ENCODE measurements at places on chromosomes 1 and 21.

DNA sequence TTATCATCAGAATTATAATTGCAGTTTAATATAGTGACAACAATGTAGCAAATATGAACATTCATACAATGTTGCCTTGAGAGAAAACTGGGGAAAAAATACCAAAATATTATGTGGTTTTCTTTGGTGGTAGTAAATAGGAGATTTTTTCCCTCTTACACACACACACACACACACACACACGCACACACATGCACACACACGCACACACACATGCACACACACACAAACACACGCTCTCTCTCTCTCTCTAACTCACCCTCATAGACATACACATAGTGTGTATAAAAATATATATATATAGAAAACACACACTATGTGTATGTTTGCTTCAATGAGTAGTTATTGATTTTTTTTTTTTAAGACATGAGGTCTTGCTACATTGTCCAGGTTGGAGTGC, 211.6 kb downstream of the HHAT start:
- no peak for DNase-seq

- no peak for DNase-seq
These were observed 7.0 kb upstream of the HEYL start for GRCh38 chr1:39646232-39647081.

DNA sequence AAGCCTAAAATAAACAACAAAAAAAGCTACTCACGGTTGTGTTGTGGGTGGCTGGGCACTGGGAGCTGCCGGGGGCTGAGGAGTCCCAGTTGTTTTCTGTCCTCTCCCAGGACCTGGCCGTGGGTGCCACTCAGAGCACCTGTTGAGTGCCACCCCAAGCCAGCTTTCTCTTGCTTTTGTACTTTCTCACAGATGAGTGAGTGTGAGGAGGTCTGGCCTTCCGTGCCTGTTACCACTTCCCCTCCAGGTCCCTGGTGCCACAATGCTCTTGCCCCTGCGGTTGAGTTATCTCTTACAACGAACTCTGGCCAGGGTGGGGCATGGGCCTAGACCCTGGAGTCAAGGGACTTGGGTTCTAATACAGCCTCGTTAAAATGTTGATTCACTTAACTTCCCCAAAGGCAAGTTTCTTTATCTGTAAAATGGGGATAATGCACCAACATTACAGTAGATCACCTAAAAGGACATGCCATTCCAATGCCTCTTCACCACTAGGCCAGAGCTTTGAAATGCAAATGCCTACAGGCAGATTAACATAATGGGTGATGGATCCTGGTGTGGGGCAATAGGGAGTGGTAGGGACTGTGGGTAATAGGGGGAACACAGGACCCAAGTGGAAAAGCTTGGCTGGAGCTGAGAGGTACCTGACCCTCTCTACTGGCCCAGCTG, at the start of gene CNR2:
CNR2 (minus strand) TSS at position 151 of the 669 bp plus-strand sequence. CDS start 37,745 bp downstream, outside the sequence.
- no peak for DNase-seq

DNA sequence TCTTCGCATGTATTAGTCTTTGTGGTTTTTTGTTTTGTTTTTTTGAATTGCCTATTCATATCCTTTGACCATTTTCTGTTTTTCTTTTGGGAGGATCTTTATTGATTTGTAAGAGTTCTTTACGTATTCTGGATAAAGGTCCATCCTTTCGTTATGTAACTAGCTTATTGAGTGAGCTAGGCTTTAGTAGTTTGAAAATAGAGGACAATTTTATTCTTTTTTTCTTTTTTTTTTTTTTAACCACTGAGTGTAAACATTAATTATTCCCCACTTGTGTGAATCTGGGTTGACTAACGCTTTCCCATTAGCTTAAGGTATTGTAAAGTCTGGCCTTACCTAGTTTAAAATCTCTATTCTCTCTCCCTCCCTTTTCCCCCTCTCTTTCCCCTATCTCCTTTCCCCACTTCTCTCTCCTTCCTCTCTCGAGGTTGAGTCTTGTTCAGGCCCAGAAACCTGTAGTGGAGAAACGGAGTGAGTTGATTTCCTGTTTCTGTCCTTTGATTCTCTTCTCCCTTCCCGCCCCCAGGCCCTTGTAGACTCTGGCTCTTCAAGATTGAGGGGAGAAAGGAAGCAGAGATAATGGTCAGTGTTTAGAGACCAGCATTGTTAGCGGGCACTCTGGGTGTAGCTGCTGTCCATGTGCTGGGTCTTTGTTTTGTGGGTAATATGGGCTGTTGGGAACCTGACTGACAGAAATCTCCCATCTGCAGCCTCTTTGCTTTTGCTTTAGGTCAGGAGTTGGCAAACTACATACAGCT, 1.5 kb downstream of the MORC3 start:
- no peak for DNase-seq

- no peak for DNase-seq
These were observed 107.3 kb downstream of the CLEC20A start for GRCh38 chr1:178389441-178389840.

- no peak for DNase-seq
These were observed at the start of gene NCMAP for GRCh38 chr1:24555591-24556413. TSS of gene NCMAP (plus strand) at chr1:24556087. CDS start at chr1:24595431, 39,344 bp downstream.

DNA sequence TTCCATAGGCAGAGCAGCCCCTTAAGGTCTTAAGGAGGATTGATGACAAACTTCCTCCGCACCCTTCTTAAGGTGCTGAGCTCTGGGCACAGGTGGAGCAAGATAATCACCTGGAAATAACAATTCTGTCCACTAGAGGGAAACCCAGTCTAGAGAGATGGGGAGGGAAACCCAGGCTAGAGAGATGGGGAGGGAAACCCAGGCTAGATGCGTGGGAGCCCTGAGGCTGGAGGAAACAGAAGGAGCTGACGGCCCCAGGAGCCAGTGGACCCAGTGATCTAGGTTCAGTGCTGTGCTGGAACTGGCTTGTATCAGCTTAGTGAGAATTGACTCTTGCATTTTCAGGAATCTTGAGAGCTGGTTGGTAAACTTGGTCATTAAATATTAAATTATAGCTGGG, 17.8 kb upstream of the MYCL start:
- DNase-seq: no peak

DNA sequence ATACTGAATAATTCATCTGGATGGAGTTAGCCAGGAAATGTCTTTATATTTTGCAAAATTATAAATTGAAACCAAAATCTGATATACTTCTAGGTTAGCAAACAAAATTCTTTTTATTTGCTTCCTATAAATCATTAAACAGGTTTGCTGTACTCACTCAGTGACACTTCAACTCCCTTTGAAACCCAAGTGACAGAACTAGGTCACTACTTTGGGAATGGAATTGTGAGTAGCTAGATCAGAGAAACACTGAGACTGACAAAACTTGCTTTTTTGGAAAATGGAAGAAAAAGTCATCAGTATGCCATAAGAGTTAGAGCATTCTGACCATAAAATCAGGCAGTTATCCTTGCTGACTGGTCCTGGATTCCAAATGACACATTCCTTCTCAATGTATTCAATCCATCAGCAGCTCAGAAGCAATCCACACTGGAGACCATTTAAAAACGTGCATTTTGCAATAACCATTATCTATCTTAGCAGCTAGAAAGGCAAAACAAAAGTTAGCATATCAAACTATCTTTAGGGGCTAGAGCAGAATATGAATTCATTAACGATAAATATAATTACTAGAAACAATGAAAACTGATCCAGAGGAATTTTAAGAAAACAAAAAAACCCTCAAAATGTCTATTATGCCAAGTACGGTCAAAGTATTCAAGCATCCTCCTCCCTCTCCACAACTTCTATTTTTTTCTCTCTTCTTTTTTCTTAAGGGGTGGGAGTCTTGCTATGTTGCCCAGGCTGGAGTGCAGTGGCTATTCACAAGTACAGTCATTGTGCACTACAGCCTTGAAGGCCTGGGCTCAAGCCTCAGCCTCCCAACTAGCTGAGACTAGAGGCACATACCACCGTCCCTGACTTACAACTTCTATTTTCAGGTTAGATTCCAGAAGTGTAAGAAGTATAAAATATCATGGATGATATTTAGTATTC, 60.1 kb downstream of the HNRNPR start:
- DNase-seq: no peak

DNA sequence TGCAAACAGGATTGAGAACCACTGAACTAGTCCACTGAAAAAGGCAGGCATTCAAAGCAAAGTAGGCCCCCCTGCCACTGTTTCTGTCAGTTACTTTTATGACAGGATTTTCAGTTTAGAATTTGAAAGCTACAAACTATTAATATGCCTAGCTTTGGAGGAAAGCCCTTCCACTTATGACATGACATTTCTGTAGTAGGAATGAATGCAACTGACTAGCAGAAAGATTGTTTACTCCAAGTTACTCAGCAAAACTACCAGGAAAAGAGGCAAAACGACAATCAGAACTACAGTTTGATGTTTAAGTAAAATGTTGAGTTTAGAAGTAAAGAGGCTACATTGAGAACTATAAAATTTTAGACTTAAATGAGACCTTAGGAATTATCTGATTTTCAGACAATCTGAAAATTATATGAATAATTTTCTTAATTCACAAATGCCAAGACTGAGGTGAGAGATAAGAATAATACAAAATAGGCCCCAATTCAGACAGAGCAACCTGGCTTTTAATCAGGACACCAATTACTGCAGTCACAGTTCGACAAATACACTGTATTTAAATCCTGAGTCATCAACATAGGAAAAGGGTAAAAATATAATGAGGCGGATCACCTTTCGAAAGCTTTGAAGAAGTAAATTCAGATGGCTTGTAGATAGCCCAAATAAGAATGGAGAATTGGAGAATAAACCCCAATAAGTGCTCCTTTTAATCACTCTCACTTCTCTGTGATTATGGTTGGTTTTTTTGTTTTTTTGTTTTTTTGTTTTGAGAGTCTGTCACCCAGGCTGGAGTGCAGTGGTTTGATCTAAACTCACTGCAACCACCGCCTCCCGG, 2.2 kb downstream of the PRKAB2 start:
- no peak for DNase-seq

DNA sequence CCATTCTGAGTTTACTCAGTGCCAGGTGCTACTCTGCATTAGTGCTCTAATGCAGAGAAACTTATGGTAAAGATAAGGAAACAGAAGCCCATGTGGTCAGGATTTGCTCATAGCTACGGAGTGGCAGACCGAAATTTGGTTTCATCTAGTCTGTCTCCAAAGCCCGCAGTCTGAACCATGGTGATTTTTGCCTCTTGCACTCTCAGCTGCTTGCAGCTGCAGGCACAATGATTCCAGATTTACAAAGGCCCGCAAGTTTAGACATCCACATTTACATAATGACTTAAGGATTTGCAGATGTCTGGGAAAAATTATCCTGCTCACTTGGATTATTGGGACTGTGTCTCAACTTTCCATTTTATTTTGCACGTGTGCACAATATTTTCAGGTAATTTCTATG, 161.3 kb upstream of the KCNJ6 start:
- DNase-seq: no peak

DNA sequence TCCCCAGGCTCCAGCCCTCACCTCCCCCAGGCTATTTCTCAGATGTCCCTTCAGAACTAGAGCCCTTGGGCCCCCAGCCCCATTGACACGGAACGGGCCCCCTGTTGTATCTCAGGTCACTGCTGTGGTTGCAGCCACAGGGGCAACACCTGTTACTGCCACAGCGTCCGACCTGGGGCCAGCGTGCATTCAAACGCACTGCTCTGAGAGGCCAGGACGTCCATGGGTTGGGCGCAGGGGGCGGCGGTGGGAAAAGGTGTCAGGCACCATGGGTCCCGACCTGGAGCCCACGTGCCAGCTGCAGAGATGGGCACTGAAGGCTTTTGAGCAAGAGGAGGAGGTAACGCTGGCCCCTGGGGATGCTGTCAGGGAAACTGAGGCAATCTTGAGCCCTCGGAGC, 13.3 kb downstream of the FAAP20 start:
- no peak for DNase-seq

- DNase-seq: no peak
These were observed 313.1 kb downstream of the TGFB2 start for GRCh38 chr1:218658269-218658668.

DNA sequence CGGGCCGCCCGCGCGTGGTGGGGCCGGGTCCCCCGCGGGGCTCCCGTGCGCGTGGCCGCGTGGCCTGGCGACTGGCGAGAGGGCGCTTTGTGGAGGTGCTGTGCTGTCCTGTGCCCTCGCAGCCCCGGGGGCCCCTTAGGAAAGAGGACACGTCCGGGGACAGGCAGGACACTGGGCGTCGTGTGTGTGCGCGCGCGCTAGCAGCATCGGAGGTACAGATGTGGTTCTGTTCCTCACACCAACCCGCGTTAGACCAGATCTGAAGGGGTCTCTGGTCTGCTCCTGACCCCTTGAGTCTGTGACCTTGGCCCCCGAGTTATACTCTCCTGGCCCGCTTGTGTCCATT, 489 bp downstream of the ACTN2 start:
- no peak for DNase-seq

DNA sequence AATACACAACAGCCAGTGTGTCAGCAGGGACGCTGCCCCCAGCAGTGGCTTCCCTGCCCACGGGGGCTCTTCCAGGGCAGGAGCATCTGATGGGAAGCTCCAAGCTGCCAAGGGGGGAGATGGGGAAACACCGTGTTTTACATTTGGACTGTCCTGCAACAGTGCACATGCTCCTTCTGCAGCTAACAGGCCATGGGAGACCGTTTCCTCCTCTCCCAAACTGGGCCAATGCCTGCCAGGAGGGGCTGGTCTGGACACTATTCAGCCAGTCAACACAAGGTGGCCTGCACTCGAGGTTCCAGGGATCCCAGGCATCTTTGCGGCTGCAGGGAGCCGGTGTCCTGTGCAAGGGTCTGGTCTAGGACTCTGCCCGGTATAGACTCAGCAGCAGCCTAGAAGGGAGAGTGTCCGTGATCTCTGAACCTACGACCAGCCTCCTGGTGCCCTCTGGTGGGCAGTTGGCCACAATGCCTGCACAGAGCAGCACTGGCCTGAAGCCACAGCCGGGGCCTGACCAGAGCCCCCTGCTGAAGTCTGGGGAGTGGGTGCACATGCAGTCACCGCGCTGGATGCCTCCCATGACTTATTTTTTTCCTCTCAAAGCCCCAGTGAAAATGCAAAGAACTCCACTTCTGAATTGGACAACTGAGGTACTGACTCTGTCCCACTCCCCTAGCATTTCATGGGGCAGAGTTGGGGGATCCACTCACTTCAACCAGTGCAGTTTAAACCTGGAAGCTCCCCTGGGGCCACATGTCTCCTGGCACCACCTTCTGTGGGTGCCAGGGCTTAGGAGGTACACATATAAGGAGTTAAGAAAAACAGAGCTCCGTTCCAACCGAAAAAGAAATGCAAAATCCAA, 33.3 kb downstream of the RCC2 start:
- DNase-seq: no peak

DNA sequence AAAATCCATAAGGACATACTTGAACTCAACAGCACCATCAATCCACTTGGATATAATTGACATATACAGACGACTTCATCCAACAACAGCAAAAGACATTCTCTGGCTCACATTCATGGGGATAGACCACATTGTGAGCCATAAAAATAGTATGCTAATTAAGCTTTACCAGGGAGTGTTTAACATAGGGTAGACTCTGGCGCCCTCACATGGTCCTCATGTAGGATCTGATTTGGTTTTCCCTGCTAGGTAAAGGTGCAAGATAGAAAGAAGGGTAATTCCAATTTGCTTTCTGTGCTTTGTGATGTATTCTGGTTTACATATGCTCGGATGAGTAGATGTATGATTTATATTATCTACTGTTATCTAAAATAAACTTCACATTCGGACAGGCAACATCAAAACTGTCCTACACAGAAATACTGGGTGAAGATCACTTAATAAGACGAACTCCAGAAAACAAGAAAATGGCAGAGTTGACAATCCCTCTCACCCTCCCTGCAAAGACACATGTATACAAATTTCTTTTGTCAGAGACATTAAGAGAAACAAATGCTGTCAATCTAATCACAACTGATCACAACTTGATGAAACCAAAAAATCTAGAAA, 27.7 kb downstream of the CR1L start:
- no peak for DNase-seq

- no peak for DNase-seq
These were observed 74.9 kb upstream of the F3 start for GRCh38 chr1:94616506-94616905.

- DNase-seq: no peak
These were observed 10.1 kb upstream of the IL10RB start for GRCh38 chr21:33256019-33256418.
